HS-27A (cell line): ENCODE measurements at places on chromosomes 4 and X.
A peak's percentile ranks its signal among the peaks of the same experiment; 100 is the strongest.

DNA sequence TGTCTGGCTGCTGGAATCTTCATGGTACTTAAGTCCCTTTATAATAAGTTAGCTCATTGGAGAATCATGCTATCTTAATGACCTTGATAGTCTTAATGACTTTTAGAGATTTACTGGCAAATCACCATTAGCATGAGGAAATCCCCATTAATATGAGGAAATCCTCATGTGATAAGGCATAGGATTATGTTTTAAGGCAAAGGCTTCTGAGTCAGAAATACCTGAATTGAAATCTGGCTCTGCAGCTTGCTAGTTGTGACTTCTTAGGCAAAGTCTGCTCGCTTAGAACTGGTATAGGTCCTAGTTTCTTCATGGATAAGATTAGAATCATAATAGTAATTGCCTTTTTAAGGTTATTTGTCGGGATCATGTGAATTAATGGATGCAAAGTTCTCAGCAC, 190.2 kb upstream of the BANK1 start:
- DNase-seq: no peak

- DNase-seq: no peak
These were observed 24.2 kb downstream of the NELFA start for GRCh38 chr4:1984406-1985191.

DNA sequence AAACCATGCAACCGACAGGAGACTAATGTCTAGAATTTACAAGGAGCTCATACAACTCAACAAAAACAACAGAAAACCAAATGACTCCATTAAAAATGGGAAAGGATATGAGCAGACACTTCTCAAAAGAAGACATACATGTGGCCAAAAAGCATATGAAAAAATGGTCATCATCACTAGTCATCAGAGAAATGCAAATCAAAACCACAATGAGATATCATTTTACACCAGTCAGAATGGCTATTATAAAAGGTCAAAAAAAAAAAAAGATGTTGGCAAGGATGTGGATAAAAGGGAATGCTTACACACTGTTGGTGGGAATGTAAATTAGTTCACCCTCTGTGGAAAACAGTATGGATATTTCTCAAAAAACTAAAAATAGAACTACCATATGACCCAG, 50.5 kb upstream of the CHRDL1 start:
- no peak for DNase-seq

DNA sequence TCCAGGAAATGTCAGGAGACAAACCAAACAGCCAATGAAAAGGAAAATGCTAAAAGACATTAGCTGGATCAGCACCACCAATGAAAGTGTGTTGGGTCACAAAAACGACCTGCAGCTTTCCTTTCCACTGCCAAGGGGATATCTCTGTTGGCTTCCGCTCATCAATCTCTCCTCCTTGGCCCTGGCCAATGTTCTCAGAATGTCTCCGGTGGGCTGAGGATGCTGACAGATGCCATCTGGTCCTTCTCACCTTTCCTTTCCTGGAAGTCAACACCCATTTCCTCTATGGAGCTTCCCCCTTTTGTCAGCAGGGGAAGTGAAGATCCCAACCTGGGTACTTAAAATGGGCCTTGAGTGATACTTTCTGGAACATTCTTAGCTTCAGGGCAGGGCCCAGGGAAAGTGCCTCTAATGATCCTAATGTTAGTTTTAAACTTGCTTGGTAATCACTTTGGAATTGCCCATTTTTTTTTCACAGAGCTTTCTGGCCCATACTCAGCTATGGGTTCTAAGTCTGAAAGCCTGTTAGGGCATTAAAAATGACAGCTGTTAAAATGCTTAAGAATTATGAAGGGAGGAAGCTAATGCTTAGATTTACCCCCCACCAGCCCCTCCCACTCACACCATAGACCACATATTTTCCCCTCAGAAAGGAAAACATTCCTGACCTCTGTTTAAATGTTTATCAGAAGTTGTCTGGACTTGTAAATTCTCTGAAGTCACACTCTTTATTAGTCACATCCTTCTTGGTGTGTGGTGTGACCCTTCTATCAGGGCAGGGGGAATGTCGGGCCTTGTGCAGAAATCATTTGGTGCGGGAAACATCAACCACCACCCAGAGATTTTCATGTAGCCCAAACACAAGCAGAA, 29.2 kb downstream of the IGFBP7 start:
- peak; percentile 92 for DNase-seq

GRCh38 chrX:136220951-136221350, 30.2 kb downstream of the MAP7D3 start:
- DNase-seq: no peak

- no peak for DNase-seq
These were observed 89.2 kb downstream of the GATB start for GRCh38 chr4:151671541-151672059.

DNA sequence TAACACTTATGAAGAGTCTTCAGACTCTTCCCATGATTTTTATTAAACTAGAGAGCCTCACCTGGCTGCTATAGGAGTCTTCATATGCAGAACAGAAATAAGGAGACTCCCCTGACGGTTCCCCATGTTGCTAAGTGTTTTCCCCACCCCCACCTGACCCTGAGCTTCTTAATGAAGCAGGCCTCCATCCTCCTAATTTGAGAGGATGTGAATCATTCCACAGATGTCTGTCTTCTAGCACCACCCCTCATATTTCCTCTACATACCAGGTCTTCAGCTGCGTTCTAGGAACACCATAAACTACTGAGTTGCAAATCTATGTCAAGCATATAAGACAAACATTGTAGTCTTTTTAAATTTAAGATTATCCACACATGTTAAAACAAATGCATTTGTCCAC, 36.9 kb downstream of the RP2 start:
- no peak for DNase-seq

DNA sequence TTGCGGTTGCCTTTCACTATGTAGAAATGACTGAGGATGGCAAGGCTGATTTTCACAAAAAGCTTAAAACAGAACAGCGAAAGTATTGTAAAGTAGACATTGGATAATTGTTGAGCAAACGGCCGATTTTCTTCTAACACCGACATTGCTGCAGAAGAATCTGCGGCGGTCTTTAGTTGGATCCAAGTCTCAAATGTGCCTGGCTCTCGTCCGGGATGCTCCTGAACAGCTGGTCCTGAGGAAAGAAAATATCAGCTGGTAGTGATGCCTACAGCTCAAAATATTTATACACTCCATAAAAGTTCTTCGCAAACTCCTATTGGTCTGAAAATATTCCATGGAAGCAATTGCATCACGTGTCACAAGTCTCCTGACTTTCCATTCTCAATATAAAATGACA, at the start of gene ASB5:
Gene ASB5 (minus strand): TSS at position 260 of the 400 bp plus-strand sequence. CDS start 114 bp downstream, at position 146.
- DNase-seq: no peak

- no peak for DNase-seq
These were observed 266.7 kb downstream of the INPP4B start for GRCh38 chr4:142579443-142579842.

- peak; percentile 20 for DNase-seq
These were observed 30.9 kb downstream of the RNF150 start for GRCh38 chr4:141102367-141102766.

DNA sequence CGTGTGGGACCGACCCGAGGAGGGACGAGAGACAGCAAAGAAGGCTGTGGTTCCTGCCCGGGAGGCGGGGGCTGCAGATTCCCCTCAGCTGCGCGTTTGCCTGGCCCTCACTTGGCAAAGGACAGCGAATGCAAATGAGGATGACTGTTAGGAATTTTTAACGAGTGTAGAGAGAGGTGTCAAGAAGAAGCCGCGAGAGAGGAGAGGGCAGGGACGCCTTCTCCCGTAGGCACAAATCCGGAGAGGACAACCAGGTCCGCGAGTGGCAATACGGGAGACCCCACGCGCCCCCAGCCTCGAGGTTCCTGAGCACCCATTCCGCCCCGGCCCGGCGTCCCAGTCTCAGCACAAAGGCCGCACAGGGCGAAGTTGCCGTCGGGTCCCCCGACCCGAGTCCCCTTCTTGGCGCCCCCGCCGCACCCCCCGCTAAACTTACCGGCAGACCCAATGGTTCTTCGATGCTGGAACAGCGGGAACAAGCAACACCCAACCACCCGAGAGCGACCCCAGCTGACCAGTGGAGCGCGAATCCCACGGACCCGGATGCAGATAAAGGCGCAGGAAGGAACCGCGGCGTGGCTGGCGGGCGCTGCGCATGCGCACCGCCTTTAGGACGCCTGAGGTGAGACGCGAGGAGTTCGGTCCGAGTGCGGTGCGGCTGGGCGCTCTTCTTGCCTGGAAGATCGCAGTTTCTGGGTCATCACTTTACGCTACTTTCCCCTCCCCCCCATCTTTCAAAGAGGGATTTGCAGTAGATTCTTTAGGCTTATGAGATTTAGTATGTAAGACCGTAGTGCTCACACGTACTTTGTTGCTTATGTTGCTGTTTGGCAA, at the start of gene GNPDA2:
Gene GNPDA2 (minus strand): TSS at position 519 of the 834 bp plus-strand sequence. CDS start 4,349 bp downstream, outside the sequence.
- DNase-seq: peak; percentile 59

- no peak for DNase-seq
These were observed 11.9 kb downstream of the BMX start for GRCh38 chrX:15512401-15512965.

GRCh38 chr4:145956288-145956890, 17.8 kb upstream of the ZNF827 start:
- no peak for DNase-seq

DNA sequence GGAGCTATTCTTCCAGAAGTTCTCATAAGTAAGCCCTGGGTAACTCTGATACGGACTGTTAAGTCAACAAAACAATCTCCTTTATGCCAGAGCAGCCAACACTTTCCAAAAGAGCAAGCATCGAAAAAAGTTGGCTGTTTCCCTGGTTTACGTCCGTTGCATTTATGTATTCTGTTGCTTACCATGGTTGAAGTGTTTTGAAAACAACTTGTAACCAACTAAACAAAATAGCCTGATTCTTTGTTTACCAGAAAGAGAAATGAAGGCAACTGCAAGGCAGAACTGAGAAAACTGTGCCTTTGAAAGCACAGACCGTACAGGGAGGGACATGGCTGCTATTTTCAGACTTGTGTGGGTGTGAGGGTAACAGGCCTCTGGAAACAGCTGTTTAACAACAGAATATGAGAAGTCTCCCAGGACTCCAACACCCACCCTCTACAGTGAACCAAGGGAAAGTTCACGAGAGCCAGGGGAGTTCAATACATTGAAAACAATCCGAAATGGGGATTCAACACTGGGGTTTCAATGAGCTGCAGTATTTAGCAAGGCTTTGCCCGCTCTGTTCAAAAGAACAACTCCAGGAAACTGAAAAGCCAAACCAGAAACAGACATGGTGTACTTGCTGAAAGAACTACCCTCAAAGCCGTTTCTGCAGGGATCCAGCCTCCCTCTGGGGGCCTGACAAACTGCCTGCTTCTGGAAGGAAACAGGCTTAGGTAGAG, 95.8 kb upstream of the EGFL6 start:
- DNase-seq: no peak

DNA sequence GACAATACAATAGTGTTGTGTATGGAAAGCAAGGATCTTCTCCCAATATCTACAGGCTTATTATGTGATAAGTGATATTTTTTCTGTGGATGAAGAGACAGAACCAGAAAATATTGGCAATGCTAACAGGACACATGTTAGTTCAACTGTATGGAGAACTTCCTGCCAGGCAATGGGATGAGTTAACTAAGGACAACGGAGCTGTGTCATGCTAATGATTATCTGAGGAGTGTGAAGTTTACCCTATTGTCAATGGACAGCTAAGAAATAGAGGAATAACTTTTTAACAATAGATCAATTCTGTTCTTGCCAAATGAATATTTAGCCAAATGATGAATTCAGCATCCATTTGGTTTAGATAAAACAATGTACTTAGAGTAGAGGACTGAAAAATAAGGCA, 180.0 kb downstream of the GALNTL6 start:
- DNase-seq: no peak

DNA sequence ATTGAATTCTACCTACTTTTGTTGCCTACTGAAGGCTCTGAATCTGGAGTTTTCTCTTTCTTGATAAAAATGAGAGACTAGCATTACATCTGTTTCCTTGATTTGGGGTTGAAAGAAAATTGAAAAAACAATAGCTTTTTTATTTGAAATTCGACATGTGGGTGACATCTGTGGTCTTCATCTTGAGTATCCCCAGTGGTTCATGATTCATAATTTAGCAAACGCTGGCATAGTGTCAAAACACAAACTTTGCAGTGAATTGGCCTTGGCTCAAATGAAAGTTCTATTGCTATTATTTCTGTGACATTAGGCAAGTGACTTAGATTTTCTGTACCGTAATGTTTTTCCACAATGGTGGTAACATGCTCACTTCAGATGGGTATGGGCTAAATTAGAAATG, 747.6 kb downstream of the PCDH7 start:
- no peak for DNase-seq

DNA sequence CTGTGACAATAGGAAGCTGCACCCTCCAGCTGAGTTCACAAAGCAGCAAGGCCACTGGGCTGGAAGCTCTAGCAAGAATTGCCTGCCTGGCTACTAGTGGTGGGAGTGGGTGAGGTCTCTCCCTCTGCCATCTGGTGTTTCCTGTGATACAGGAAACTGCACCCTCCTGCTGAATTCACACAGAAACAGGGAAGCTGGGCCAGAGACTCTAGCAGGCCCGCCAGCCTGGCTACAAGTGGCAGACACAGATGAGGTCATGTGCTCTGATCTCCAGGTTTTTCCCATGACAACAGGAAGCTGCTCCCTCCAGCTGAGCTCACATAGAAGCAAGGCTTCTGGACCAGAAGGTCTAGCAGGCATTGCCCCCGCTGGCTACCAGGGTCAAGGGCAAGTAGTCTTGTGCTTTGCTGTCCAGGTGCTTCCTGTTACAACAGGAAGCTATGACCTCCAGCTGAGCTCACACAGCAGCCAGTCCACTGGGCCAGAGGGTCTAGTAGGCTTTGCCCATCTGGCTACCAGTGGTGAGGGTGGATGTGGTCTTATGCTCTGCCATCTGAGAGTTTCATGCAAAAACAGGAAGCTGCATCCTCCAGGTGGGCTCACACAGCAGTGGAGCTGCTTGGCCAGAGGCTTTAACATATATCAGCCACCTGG, 41.5 kb upstream of the ZXDA start:
- DNase-seq: no peak

DNA sequence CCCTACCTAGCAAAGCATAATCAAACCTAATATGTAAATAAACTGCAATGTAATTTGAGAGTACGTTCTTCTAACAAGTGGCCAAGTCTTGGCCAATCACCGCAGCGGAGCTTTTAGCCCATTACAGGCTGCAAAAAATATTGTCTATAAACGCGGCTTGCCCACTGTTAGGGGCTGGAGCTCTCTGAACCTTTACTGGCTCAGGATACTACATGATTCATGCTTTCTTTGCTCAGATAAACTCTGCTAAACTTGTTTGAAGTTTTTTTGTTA, 990 bp upstream of the HADH start:
- DNase-seq: no peak

- no peak for DNase-seq
These were observed 1.0 kb downstream of the PGRMC2 start for GRCh38 chr4:128286474-128287058.

- DNase-seq: no peak
These were observed 18.3 kb downstream of the RNF175 start for GRCh38 chr4:153741541-153741940.
